ENCODE measurements at places on chromosomes 11 and 22. TPM values are rescaled to one million over a fixed set of nuclear protein-coding genes. Genes with fewer than 3 reads are reported as not detected.

The RAPSN gene
- total RNA-seq = 1.1 TPM

The APOL4 gene
- total RNA-seq = 1.8 TPM

The CCDC73 gene
- total RNA-seq = 0.11 TPM

The SEPTIN5 gene
- 0.45 TPM for total RNA-seq

The PGA5 gene
- not detected for total RNA-seq

The CXCR5 gene
- 0.30 TPM for total RNA-seq

The ANO1 gene
- not detected for total RNA-seq

The SOX6 gene
- total RNA-seq = not detected

The STIM1 gene
- total RNA-seq = 90.9 TPM

The PANX3 gene
- total RNA-seq = not detected

The GVQW3 gene
- total RNA-seq = 5.7 TPM

The PLAAT2 gene
- not detected for total RNA-seq

The RFPL2 gene
- total RNA-seq = 0.09 TPM

The A4GALT gene
- total RNA-seq = not detected

The CHST1 gene
- not detected for total RNA-seq

The HTR3A gene
- total RNA-seq = not detected

The MISFA gene
- total RNA-seq = 2.6 TPM

The OR2AG2 gene
- total RNA-seq = 0.18 TPM

The GAL3ST1 gene
- not detected for total RNA-seq

The CHRM4 gene
- total RNA-seq = 0.27 TPM

The TEAD1 gene
- total RNA-seq = 0.18 TPM

The MAJIN gene
- total RNA-seq = not detected

The PNPLA5 gene
- not detected for total RNA-seq

The MYO18B gene
- 1.3 TPM for total RNA-seq
